GM10248 (cell line): ENCODE measurements at places on chromosomes 2 and 18.

GRCh38 chr2:19886261-19886660, 15.5 kb downstream of the TTC32 start:
- DNase-seq = no peak

DNA sequence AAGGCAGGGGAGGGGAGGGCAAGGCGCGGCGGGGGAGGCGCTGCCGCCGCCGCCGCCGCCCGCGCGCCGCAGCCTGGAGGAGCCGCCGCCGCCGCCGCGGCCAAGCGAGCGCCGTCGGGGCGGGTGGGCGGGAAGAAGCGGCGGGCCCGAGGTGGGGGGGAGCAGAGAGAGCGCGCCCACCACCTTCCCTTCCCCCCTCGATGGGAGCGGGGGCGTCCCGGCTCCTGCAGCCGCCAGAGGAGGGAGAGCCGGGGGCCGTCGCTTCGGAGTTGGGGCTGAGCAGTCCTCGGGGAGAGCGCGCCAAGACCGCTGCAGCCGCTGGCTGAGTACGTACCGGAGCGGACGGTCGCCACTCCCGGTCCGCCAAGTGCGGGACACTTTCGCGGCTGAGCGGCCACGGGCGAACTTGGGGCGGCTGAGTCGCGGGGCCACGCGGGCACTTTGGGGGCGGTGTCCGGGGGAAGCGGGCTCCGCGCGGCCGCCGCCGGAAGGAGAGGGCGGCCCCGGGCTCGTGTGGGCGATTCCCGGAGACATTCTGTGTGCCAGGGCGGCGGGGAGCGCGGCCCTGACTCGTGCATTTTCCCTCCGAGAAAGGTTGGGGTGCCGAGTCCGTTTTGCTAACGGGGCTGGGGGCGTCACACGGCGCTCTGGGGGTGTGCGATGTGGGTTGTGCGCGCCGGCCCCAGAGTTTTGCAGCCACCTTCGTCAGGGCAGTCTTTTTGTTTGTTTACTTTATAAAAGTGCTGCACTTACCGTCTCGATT, at the start of gene NAB1:
TSS of gene NAB1 (plus strand) at position 49 of the 763 bp plus-strand sequence. CDS start 10,094 bp downstream, outside the sequence.
- DNase-seq = peak; percentile 71

- no peak for DNase-seq
Observed at GRCh38 chr2:106153781-106154180, 40.3 kb downstream of the UXS1 start.

- DNase-seq = no peak
Observed at GRCh38 chr2:43149482-43150107, 76.8 kb downstream of the ZFP36L2 start.

- peak; percentile 37 for DNase-seq
Observed at GRCh38 chr2:111167076-111167862, 46.6 kb downstream of the BCL2L11 start.

GRCh38 chr18:67788310-67789164, 272.0 kb upstream of the DSEL start:
- DNase-seq = no peak

- no peak for DNase-seq
Observed at GRCh38 chr2:191907545-191907944, 60.7 kb upstream of the CAVIN2 start.

- no peak for DNase-seq
Observed at GRCh38 chr18:58386780-58387179, 242.1 kb downstream of the ALPK2 start.

DNA sequence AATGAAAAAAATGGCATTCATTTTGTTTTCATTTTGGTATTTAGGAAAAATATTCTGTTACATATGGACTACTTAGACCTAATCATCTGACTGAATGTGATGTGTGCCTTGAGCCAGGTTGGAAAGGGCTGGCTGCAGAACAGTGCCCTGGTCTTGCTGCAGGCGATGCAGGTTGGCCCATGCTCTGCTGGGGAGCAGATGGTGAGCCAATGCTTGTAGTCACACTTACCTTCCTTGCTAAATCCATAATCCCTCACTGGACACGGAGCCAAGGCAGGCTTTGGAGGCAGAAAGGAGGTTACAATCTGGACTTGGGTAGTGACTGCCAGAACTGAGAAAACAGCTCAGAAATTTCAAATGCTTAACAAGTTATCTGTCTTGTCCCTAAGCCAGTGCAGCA, 228.7 kb downstream of the ARHGAP15 start:
- DNase-seq = no peak

DNA sequence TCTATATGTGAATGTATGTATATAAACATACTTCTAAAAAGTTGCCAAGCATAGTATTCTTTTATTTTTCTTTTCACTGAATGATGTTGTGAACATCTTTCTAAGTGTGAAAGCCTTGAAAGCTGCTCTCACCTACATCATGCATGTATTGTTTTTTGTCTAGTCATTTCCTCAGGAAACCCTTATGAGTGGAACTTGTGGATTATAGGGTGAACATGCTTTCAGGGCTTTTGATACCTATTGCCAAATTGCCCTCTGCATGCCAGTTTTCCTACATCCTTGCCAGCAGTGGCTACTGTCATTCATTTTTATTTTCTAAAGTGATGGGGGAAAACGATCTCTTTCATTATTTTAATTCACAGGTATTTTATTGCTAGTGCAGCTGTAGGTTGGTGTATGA, 78.3 kb downstream of the ADAM23 start:
- no peak for DNase-seq

DNA sequence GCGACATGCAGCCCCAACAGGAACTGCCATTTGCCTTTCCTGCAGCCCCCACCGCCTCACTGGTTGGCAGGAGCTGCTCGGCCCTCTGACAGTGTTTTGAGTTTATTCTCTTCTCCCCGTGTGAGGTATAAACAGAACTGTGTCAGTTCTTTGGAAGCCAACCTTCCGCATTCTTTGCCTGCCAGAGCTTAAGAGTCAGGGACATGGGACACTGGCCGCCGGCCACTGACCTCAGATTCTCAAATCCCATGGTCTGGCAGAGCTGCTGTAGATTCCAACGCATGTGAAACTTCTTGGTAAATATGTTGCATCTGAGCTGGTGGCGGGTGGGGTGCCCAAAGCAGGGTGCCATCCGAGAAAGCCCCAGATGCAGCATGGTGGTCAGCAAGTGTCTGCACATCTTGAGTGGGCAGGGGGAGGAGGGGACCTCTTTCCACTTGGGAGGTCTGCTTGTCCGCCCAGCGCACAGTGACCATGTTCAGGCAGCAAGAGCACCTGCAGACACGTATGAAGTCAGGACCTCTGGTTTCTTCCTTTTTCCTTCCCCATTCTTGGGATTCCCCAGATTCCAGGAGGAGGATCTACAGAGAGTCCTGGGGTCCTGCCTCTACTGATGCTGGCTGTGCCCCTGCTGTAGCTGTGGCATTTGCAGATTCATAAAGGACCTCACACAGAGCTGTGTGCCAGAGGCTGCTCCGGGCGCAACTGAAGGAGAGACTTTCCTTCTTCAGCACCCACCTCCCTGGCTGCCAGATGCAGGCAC, 23.8 kb downstream of the ASB18 start:
- no peak for DNase-seq

DNA sequence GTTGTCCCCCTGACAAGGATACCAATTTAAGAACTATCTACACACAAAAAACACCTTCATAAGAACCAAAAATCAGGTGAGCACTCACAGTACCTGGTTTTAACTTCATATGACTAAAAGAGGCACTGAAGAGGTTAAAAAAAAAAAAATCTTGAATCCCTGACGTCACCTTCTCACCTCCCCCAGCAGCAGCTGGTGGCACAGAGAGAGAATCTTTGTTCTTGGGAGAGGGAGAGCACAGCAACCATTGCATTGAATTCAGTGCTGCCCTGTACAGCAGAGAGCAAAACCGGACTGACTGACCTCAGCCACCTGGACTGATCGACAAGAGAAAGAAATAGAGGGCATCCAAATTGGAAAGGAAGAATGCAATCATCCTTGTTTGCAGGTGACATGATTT, 566.0 kb downstream of the TMX3 start:
- DNase-seq = no peak

- no peak for DNase-seq
Observed at GRCh38 chr2:234661175-234661574, 164.3 kb upstream of the ARL4C start.

DNA sequence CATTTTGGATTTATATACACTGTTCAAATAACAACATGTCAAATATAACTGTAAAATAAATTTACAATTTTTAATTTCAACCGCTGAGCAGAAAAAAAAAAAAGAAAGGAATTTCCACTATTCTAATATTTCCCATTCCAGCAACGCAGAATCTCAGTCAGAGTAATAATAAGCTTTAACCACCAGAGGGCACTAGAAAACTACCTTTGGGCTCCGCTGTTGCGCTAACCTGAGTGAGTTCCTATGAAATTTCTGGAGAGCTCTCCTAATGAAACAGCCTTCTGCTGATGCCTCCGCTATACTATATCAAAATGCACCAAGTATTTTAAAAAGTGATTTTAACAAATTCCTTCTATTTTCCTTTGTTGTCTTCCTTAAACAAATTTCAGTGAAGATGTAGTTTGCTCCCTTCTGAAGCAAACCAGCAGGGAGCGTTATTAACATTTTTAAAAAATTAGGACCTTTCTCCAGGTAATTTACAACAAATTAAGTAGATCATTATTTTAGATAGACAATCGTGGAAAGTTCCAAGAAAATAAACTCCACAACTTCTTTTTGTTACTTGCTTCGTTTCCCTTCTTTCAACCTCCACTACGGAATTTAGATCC, 23.0 kb downstream of the ERMN start:
- DNase-seq = peak; percentile 34

- DNase-seq = no peak
Observed at GRCh38 chr2:28055325-28055970, 164.9 kb downstream of the BABAM2 start.

GRCh38 chr2:235640377-235640776, 146.5 kb downstream of the AGAP1 start:
- no peak for DNase-seq

- no peak for DNase-seq
Observed at GRCh38 chr2:12767541-12767940, 50.8 kb downstream of the TRIB2 start.

DNA sequence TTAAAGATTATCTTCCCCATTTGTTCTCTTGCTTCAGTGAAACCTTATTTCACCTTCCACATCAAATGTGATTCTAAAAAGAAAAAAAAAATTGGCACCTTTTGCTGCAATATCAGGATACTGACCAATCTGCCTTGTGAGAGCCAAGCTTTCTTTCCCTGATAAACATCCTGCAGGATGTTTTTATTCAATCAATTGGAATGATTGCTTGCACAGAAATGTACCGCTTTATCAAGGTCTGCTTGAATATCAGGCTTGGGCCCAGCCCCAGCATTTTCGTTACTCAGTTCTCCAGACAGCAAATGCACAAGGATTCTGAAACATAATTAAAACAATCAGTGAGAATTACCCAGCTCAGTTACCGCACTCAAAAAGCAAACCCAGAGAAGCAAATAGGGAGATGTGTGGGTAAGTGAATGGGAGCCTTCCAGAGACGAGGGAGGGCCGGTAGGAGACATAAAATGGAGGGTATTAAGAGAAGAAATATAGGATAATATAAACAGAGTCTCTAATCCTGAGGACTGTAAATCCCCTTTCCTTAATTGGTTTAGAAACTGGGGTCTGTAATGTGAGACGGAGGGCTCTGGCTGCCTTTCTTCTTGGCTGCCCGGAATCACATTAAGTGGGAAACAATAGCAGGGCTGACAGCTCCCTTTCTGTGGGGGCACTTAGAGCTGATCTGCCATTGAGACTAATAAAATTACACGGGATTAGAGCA, 291.8 kb downstream of the ICOS start:
- no peak for DNase-seq
